ENCODE measurements at places on chromosomes 4 and X. TPM values are rescaled to one million over a fixed set of nuclear protein-coding genes. Genes with fewer than 3 reads are reported as not detected.

The SPANXN5 gene
- not detected for total RNA-seq

The GPR82 gene
- total RNA-seq = not detected

The MAEA gene
- 114 TPM for total RNA-seq

The NEUROG2 gene
- not detected for total RNA-seq

The RRH gene
- total RNA-seq = 0.14 TPM

The GUCY1A1 gene
- total RNA-seq = 0.14 TPM

Data from placental pericyte (primary cell).